ENCODE measurements at places on chromosomes 7 and 10.

GRCh38 chr10:74851831-74852230 is 25.4 kb downstream of the KAT6B start:
- no peak for DNase-seq
- no peaks in the 10 kb centered on the region for H3K36me3 ChIP-seq
- peaks cover 46% of the 10 kb centered on the region for H3K4me1 ChIP-seq
- peak overlapping the region; percentile 53 for H3K27ac ChIP-seq
- H3K4me3 ChIP-seq, result no peak overlapping the region

DNA sequence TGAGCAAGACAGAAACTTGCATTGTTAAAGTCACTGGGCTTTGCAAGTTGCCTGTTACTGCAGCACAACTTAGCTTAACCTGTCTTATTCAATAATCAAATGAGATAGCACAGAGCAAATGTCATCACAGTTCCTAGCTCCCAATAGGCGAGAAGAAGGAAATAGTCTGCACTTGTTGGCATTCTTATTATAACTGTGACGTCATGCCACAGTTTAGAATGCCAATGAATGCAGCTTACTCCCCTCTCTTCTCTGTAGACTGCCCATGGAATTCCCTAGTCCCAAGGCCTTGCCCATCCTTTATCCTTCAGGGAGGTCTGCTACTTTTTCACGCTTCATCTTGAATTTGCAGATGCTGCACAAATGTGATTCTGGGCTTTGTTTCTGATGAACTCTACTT is 1094.9 kb upstream of the AUTS2 start:
- no peak overlapping the region for H3K27ac ChIP-seq
- no peak overlapping the region for H3K4me3 ChIP-seq
- no peaks in the 10 kb centered on the region for H3K36me3 ChIP-seq
- H3K4me1 ChIP-seq, result no peaks in the 10 kb centered on the region
- H3K27me3 ChIP-seq, result no peaks in the 10 kb centered on the region
- DNase-seq, result no peak

DNA sequence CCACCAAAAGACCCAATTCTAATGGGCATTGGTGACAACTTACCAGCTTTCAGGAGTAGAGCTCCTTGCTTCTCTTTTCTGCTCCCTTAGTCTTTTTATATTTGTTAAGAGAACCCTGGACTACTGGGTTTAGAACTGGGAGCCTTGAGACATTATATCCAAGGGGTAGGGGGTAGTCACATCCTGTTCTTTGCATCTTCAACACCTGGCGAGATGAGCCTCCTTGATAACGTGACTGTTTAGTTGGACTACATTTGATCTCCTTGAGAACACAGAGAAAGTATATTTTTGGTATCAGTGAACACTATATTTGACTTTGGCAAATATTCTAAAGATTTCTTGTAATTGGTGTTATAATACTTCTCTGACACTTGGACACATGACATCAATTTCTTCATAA is 9.0 kb upstream of the SMNDC1 start:
- no peaks in the 10 kb centered on the region for H3K27me3 ChIP-seq
- DNase-seq, result no peak
- H3K4me3 ChIP-seq, result no peak overlapping the region
- H3K4me1 ChIP-seq, result no peaks in the 10 kb centered on the region
- no peaks in the 10 kb centered on the region for H3K36me3 ChIP-seq
- no peak overlapping the region for H3K27ac ChIP-seq

- DNase-seq, result no peak
- H3K27ac ChIP-seq, result no peak overlapping the region
These were observed 172.3 kb downstream of the ADAM12 start for GRCh38 chr10:126215746-126216631.

DNA sequence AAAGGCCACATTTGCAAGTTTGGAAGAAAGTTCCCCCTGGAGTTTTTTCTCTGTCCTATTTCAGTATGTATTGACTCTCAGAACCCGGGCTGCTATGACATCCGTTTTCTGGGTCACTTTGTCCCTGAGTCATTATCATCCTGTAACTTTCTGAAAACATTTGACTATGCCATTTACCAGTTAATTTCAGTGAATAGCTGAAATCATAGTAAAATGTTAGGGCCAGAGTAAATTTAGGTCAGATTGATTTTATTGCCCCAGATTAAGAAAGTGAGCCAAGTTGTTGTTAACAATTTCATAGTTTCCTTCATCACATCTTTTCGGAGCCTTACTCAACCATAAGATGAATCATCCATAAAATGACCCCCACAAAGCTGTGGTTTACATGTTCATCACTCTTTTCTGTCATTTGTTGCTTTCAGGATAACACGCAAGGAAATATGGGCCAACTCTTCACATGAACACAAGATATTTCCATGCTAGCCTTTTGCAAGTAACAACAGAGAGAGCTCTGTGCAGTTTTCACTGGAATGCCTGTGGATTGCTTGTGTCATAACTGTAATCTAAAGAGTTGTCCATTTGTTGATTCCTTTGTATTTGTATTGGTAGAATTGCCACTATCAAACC is 3.9 kb upstream of the MACC1 start:
- DNase-seq, result no peak
- no peak overlapping the region for H3K27ac ChIP-seq
- no peak overlapping the region for H3K4me3 ChIP-seq
- H3K36me3 ChIP-seq, result no peaks in the 10 kb centered on the region
- H3K4me1 ChIP-seq, result no peaks in the 10 kb centered on the region
- no peaks in the 10 kb centered on the region for H3K27me3 ChIP-seq

DNA sequence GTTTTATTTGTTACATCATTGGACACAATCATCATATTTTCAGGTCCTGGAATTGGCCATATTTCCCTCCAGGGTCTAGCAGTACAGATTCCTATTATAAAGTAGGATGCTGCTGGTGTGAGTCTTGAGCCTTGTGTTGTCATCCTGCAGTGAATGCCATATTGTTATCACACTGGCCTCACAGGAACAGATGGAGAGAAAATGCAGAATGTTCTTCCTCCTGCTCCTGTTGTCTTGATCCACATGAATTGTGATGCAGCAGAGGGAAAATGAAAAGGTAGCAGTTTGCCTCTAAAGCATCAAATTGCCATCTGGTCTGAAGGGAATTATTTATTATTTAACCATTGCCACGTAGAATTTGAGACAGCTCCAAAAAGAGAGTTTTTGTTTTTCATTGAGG is 248.6 kb downstream of the GPAM start:
- no peak for DNase-seq
- H3K27me3 ChIP-seq, result no peaks in the 10 kb centered on the region
- no peak overlapping the region for H3K4me3 ChIP-seq
- no peaks in the 10 kb centered on the region for H3K4me1 ChIP-seq
- no peaks in the 10 kb centered on the region for H3K36me3 ChIP-seq

DNA sequence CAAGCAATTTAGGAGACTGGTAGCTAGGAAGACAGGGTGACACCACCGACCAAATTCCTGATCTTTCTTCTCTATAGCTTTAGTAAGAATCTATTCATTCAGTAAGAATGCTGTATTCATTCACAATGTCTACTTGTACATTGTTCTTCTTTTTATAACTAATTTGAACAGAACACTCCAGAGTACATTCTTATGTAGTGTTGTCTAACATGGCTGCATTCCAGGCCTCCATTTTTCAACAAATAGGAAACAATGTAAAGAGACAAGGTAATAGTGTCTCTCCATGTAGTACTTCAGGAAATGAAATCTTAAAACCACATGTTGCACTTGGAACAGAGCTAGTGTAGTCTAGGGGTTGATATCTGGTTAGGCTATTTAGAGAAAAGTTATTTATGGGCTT is 1.8 kb downstream of the VCL start:
- DNase-seq, result no peak
- H3K4me1 ChIP-seq, result peaks cover 46% of the 10 kb centered on the region
- H3K27me3 ChIP-seq, result no peaks in the 10 kb centered on the region
- no peaks in the 10 kb centered on the region for H3K36me3 ChIP-seq
- H3K4me3 ChIP-seq, result peak overlapping the region; percentile 88

DNA sequence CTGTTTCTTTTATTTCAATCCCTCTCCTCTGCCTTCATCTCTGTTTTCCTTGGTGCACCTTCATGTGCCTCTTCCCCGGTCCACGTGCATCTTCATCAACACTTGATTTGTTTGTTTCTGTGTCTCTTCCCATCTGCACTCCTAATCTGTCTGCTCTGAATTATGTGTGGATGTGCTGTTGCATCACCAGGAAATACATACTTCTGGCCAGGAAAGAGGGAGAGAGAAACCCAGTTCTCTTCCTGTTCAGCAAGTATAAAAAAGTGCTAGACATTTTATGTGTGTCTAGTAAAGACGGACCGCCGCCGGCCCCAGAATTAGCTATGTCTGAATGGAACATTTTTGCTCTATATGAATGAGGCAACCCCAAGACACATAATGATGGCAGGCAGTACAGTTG is 93.8 kb downstream of the CALD1 start:
- H3K27ac ChIP-seq, result no peak overlapping the region
- no peaks in the 10 kb centered on the region for H3K27me3 ChIP-seq
- peaks cover 4% of the 10 kb centered on the region for H3K36me3 ChIP-seq
- H3K4me3 ChIP-seq, result no peak overlapping the region

GRCh38 chr10:87753995-87754866 is 63.8 kb downstream of the ATAD1 start:
- H3K4me3 ChIP-seq, result no peak overlapping the region
- no peak overlapping the region for H3K27ac ChIP-seq
- no peak for DNase-seq
- H3K4me1 ChIP-seq, result no peaks in the 10 kb centered on the region
- H3K27me3 ChIP-seq, result no peaks in the 10 kb centered on the region

DNA sequence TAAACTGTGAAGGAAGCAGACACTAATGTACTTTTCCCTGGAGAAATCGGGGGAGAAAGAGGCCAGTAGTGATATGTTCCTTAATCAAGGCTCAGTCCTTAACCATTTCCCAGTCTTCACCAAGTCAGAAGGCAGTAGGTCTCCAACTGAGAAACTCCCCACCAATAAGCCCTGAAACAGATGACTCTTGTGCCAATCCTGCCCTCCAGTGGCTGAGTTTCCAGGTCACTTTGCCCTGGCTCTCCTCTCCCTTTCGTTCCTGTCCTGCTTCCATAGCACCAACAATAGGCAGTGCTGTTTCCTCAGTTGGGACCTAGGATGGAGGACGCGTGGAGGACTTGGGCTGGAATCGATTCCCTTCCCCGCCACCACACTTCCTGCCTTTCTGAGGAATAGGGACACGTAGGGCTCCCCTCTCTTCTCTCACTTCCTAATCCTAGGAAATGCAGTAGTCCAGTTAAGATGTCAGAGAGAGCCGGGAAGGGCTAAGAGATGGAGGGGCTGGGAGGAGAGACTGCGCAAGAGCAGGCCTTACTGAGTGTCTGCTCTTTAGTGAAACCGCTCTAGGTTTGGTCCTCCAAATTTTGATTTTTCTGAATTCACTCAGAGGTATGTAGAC is 23.4 kb downstream of the ATOH7 start:
- peaks cover 62% of the 10 kb centered on the region for H3K36me3 ChIP-seq
- no peaks in the 10 kb centered on the region for H3K4me1 ChIP-seq
- no peak for DNase-seq
- H3K4me3 ChIP-seq, result no peak overlapping the region
- H3K27me3 ChIP-seq, result no peaks in the 10 kb centered on the region
- peak overlapping the region; percentile 22 for H3K27ac ChIP-seq

- no peaks in the 10 kb centered on the region for H3K4me1 ChIP-seq
- no peaks in the 10 kb centered on the region for H3K36me3 ChIP-seq
These were observed 354.4 kb downstream of the CRPPA start for GRCh38 chr7:16066805-16067459.

- H3K36me3 ChIP-seq, result no peaks in the 10 kb centered on the region
- H3K27ac ChIP-seq, result no peak overlapping the region
- no peak overlapping the region for H3K4me3 ChIP-seq
- no peaks in the 10 kb centered on the region for H3K27me3 ChIP-seq
- DNase-seq, result no peak
- H3K4me1 ChIP-seq, result no peaks in the 10 kb centered on the region
These were observed 43.2 kb downstream of the VAX1 start for GRCh38 chr10:117094856-117095255.

DNA sequence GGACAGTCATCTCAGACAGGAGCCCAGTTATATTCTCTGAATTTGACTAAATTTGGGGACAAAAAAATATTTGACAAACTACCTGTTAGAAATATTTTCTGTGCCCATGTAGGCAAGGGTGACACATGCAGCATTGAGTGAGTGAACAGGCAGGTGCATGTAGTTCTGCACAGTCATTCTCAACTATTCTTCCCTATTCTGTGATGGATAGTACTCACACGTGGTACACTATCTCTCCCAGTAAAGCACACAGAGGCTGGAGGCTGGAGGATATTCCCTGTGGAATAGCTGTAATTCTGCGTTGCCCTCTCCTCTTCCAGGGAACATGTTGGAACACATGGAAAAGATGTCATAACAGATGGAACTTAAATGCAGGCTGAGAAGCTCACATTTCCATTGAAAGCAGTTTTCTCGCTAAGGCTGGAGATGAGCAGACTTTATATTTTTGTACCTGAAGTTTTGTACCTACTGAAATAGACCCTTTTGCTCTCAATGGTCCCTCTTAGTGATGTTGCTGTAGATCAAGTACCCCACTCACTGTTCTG is 75.0 kb downstream of the GPR141 start:
- H3K4me1 ChIP-seq, result no peaks in the 10 kb centered on the region
- H3K4me3 ChIP-seq, result no peak overlapping the region
- no peaks in the 10 kb centered on the region for H3K27me3 ChIP-seq
- no peak overlapping the region for H3K27ac ChIP-seq

- peak overlapping the region; percentile 24 for H3K27ac ChIP-seq
- H3K4me3 ChIP-seq, result no peak overlapping the region
- no peaks in the 10 kb centered on the region for H3K36me3 ChIP-seq
- H3K4me1 ChIP-seq, result peaks cover 5% of the 10 kb centered on the region
- no peak for DNase-seq
- H3K27me3 ChIP-seq, result no peaks in the 10 kb centered on the region
These were observed 43.1 kb downstream of the KLF6 start for GRCh38 chr10:3741688-3742461.

DNA sequence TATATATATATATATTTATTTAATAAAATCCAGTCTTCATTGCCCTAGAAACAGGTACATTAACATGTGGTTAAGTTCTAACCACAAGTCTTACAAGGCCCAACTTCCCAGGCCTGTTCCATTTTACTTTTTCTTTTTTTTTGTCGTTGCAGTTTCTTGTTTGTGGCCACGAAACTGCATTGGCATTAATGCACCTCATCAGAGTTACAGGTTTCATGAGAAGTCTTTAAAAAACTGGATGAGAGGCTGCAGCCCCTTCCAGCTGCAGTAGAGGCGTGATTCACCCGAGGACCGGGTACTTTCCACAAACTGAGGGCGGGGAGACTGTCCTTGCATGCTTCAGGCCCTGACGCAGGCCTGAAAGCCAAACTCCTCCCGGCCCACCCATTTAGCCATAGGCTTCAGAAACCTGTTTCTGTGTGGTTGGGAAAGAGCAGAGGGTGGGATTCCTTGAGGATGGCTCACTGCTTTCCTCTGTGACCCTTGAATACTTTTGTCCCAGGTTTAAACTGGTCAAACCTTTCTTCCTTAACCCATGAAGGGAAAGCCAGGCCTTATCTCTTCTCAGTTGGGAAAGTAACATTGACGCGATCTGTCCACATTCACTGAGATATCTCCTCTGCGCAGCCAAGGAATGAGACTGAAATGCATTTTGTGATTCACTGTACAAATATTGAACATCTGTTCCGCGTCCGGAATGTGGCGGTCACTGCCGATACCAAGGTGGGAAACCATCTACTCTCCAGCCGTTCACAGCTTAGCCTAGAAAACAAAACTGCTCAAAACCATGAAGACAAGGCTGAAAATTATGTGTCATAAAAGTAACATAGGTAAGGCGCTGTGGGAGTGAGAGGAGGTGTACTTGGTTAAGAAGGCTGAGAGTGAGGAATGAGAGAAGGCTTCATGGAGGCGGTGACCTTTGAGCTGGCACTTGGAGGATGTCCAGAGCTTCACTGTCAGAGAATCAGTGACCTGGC is 311.7 kb downstream of the GATA3 start:
- no peak for DNase-seq
- no peak overlapping the region for H3K27ac ChIP-seq
- no peak overlapping the region for H3K4me3 ChIP-seq
- H3K27me3 ChIP-seq, result no peaks in the 10 kb centered on the region

Measured in gastrocnemius medialis (tissue), 4 donors.